ENCODE measurements at places on chromosomes 7 and 10.

GRCh38 chr10:99975942-99976809, 33.6 kb downstream of the DNMBP start:
- DNase-seq = no peak

GRCh38 chr7:140060788-140061606, 1.8 kb downstream of the PARP12 start:
- no peak for DNase-seq

DNA sequence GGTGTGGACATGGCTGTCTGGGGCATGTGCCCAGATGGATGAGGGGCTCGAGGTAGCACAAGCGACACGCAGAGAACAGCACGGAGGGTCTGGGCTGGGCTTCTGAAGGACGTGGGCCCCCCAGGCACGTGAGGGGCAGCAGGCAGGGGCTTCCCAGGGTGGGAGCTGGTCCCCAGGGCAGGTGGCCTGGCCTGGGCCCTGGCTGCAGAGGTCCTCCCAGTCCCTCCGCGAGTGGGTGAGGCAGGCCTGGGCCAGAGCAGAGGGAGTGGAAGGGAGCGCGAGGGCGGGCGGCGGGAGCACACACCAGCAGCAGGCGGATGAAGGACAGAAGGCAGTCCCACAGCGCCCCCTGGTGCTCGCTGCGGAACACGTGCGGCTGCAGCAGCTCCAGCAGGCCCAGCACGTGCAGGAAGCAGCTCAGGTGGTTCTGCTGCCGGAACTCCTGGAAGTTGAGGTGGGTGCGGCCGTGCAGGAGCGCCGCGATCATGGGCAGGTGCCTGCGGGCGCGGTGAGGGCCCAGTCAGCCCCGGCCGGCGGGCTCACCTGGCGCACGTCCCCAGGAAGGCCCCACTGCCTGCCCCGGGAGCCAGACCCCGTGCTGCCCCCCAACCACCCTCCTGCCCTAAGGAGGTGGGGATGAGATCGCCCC, 14.7 kb upstream of the MICALL2 start:
- DNase-seq = peak; percentile 88

GRCh38 chr10:107022600-107023354, 141.7 kb downstream of the SORCS1 start:
- no peak for DNase-seq

DNA sequence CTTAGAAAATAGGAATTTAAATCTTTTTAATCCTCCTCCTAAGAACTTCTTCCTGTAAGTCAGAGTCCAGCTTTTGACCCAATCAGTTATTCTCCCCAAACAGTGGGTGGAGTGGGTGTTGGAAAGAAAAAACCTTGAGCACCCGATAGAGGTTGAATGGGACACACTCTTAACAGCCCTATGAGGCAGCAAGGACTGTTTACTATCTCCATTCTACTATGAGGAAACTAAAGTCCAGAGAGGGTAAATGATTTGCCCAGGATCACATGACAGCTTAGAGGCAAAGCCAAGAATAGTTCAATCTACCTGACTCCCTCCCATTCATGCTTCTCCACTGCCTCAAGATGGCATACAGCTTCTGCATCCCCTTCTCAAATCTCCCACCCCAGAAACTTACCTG, 57.6 kb upstream of the SLC35B4 start:
- DNase-seq = no peak

DNA sequence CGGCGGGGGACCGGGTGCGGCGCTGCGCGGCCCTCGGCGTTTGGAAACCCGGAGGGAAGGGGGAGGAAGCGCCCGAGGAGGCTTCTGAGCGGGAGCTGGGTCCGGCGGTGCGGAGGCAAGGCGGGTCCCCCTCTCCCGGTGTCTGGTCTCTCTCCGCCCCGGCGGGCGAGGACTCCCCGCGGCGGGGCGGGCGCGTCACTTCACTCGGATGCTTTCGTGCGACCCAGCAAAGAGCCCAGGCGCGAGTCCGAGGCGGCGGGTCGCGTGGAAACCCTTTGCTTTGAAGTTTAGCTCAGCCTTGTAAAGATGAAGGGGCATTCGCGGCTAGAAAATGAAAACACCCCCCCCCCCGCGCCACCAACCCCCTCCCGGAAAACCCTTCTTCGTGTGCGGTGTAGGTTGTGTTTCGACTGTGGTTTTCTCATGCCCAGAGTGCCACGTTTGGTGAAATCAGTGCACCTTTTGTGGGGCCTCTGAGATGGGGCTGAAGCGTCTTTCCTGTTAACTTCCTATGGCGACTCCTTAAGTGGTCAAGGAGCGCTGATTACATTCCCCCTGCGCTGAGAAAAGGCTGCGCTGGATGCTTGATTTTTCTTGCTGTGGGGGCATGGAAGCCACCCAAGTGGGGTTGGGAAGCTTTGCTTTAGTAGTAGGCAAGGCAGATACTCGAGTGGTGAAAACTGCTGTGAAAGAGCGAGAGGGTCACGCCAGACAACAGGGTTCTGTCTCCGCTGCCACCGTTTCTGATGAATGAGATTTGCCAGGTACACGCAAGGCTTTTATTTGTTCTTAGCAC, 876 bp downstream of the GNAI1 start:
- peak; percentile 68 for DNase-seq

DNA sequence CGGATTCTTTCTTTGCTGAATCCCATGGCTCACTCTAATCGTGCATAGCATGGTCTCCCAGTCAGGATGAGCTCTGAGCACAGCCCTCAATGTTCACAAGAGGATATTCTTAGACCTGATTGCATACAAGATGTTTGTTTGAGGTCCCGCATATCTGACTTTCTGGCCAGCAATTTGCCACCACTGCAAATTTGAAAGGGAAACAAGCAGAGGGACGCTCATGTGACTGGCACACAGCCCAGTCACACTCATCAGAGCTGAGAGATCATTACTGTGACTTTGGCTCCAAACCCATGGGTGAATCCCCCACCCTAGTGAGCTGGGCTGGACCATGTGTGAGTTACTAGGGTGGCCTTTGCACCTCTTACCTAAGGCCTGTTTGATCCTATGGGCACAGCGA, 9.9 kb downstream of the TAS2R41 start:
- DNase-seq = peak; percentile 88

DNA sequence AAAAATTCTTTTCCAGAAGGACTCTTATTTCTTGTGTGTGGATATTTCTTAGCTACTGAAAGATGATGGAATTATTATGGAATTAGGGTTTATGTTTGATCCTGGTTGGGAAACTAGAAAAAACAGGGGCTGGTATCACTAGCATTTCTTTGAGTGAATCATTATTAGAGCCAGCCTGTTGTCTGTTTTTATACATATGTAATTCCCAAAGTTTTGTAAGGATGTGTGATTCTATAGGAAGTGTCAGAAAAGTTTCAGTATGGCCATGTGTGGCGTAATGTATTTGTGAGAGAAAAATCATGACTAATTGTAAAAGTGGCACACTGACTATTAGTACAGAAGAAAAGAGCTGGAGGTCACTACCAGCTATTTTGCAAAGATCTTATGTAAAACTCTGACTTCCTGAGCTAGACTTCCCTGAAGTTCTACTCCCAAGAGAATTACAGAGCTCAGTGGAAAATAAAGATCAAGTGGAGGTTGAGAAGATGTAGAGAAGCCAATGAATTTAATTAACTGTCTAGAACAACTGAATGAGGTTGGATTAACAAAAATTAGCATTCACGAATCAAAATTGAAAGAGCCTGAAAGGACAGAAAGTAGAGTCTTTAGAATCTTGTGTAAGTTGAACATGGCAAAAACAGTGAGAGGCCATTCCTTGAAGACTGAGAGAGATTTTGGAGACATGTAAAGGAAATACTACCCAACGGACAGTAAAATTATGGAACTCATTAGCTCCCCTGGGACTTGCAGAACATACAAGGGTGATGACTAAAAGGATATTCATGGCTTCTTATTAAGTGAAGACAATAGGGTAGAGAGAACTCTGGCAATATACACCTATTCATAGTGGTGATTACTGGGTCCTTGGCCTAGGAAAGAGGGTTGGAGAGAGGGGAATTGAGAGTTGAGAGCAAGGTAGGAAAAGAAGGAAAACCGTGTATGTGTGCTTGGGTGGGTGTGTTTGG, 12.5 kb downstream of the ZNF365 start:
- DNase-seq = no peak

DNA sequence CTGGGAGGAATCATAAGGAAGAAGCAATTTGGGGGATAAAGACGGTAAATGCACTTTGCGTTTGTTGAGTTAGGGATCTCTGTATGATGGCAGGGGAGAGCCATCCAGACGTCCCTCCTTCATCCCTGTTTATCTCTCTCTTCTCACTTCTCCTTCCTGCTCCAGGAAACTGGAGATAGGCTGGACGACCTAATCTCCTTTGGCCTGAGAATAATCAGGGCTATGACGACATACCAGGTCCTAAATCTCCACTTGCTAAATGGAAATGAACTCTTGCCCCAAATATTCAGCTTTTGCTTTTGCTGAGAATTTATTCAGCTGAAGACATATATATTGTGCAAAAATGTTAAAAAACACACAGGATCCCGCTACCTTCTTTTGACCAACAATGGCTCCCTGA, 182.9 kb upstream of the INHBA start:
- DNase-seq = no peak

Data from MM.1S (cell line).